Panc1 (cell line): ENCODE measurements at places on chromosomes 1 and 21.
A peak's percentile ranks its signal among the peaks of the same experiment; 100 is the strongest.

DNA sequence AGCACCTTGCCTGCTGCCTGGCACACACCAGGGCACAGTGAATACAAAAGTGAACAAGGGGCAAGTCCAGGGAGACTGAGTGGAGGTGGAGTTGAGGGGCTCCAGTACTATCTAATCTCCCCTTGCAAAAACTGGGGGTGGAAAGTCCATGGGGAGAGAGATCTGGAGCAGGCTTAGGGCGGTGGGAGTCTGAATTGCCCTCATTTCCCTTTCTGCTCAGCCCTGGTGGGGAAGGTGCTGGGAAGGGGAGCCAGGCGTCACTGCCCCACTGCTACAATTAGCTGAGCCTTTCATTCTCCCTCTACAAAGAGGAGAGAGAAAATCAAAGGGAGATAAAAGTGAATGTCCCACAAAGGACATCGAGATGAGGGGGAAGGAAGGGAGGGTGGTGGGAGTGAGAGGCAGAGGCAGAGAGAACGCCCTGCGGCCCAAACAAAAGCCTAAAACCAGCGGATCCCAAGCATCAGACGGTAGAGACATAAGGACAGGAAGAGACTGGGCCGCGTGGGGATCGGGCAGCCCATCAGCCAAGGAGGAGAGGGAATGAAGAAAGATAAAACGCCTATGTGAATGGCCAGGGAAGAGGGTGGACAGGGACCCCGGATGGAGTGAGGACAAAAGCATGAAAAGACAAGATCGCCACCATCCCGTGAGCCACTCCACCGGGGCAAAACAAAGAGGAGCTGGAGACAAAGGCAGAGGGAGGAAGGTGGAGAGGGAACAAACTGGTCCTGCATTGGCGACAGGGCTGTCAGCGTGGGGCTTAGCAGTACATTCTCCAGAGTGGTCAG is 46.8 kb upstream of the SOX13 start:
- no peak for DNase-seq

DNA sequence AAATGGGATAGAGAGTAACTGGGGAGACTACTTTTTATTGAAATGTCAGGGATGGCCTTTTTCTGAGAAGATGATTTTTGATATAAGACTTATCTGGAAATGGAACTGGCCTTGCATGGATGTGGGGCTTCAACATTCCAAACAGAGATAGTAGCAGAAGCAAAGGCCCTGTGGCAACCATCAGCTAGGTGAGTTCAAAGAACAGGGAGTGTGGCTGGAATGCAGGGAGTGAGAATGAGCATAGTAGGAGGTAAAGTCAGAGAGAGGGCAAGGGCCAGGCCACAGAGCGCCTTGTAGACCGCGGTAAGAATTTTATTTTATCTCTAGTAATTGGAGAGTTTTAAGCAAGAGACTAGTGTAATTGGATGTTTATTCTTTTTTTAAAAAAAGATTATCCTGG is 227.0 kb upstream of the B3GALT2 start:
- DNase-seq, result no peak

DNA sequence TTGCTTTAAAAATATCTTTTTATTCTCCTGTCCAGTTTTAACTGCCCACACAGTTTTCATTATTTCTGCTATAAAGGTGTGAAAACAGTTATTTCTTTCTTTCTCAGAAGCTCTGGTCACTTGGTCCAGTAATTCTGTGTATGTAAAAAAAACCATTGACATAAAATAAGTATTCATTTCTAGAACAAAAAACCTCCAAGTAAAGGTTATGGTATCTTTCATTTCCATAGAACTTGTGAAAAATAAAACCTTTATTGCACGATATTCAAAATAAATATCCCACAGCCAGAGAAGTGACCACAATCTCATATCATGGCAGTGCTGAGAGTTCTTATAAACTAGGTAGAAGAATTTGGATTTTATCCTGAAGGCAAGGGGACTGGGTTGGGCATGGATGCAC is 96.9 kb upstream of the TNFSF4 start:
- no peak for DNase-seq

- no peak for DNase-seq
Observed at GRCh38 chr1:160580221-160580812, 1.0 kb upstream of the CD84 start.

DNA sequence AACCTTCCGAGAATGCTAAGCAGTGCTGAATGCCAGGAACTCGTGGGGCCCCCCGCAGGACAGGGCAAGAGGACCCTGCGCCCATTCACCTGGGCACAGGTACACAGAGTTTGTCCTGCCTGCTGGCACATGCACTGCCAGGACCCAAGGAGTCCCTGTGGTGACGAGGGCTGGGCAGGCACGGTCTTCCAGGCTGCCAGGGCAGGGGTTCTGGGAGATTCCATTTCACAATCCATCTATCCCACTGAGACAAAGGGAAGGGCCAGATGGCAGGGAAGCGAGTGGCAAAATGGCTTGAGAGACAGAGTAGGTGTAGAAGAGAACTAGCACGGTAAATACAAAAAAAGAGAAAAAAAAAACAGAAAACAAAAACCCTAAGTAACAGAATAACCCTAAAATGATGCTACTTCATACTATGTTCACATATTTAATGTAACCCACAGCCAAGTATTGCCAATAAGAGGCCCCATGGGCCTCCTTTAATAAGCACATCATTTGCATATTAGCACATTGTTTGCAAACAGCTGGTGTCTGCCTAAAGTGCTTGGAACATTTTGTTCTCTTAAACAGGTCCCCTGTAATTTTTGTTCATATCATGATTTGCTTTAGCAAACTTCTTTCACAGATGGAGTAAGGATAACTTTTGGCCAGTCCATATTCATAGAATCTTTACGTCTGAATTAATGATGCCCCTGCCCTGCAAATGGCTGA is 83.8 kb downstream of the STUM start:
- no peak for DNase-seq

DNA sequence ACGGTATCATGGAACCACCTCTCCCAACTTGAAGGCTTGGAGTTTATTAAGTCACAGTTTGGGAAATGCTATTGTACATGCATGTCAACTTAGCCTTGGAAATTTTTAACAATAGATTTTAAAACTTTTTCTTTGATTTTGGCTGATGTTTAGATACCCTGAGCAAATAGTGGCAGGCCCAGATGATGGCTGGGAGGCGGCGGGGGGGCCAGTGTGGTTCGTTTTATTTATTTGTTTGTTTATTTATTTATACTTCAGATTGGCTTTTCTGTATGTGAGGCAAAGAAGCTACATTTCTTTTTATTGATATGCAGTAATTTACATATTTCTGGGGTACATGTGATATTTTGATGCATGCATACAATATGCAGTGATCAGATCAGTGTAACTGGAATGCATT is 82.0 kb downstream of the VWA5B1 start:
- no peak for DNase-seq

DNA sequence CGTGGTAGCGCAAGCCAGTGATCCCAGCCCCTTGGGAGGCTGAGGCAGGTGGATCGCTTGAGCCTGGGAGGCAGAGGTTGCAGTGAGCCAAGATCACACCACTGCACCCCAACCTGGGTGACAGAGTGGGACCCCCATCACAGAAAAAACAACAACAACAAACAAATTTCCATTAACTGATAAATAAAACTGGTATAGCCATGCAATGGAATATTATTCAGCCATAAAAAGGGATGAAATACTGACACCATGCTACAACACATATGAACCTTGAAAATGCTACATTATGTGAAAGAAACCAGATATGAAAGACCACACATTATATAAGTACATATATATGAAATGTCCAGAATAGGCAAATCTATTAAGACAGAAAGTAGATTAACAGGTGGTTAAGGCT is 12.0 kb downstream of the CLCC1 start:
- DNase-seq, result no peak

GRCh38 chr1:107954126-107954525 is 10.9 kb downstream of the VAV3 start:
- DNase-seq, result no peak

DNA sequence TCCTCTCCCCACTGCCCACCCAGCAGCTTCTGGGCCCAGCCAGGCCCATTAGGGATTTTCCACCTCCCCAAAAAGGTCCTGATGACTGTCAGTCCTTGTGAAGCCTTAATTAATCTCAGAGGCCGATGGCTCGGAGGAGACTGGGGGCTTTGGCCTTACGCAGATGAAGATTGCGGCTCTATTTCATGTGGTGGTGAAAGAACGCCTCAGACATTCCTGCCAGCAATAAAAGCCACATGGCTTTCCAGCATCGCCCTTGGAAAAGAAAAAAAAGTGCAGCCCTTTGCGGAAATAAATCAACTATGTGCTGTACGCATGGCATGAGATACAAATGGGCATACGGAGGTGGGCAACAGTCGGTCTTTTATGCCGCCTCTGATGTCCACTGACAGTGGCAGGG is 6.6 kb upstream of the RUNX3 start:
- DNase-seq, result no peak

DNA sequence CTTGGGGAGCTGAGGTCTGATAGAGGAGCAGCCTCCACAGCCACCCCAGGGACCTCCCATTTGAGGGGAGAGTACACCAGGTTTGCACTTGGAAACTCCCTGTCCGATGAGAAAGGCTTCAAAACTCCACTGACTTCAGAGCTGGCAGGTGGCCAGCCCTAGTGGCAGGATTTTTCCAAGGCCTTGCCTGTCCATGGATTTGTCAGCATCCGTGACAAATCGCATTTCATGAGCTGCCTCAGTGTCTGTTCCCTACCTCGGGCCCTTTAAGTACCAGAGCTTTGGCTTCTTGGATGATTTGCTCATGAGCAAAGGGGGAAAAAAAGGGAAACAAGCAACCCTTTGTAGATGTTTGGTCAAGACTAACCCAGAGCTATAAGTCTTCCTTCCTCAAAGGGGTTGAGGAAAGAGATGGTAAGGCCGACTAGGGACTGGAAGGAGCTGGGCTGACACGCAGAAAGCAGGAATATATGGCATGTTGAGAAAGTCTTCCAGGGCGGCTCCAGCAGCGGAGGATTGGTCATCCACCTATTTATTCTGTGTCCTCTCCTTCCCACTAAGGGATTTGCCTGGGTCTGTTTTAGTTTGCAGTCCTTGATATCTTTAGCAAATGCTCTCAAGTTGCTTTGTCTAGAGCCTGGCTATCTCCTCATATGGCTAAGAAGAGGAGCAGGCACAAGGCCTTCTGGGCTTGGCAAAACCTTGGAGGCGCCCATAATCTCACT is 2.7 kb upstream of the HSPG2 start:
- DNase-seq, result peak; percentile 83

DNA sequence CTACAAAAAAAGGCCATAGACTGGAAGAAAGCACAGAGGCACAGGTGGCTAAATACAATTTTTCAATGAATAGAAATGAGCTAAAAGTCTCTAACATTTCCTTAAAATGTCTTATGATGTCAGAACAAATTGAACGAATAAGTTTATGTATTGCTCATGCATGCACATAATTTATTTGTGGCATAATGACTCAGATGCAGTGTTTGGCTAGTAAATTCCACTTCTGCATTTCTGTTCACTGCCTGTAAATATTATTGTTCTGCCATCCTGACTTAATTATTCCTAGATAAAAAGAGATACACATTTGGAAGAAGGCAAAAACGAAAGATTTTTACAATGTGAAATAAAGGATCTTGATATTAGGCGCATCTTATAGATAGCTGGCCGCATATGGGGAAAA is 26.6 kb upstream of the EXO1 start:
- DNase-seq, result peak; percentile 20

GRCh38 chr1:230210981-230211336 is 143.9 kb downstream of the GALNT2 start:
- no peak for DNase-seq

DNA sequence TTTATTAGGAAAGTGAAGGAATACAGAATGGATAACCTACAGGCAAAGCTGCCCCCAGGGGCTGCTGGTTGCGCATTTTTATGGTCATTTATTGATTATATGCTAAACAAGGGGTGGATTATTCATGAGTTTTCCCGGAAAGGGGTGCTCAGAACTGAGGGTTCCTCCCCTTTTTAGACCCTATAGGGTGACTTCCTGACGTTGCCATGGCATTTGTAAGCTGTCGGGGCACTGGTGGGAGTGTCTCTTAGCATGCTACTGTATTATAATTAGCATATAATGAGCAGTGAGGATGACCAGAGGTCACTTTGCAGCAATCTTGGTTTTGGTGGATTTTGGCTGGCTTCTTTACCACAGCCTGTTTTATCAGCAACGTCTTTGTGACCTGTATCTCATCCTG is 5.9 kb upstream of the ASAP3 start:
- DNase-seq, result no peak

GRCh38 chr1:84613026-84613425 is 38.8 kb upstream of the CTBS start:
- no peak for DNase-seq

- DNase-seq, result no peak
Observed at GRCh38 chr21:25583370-25584130, 23.7 kb downstream of the MRPL39 start.

DNA sequence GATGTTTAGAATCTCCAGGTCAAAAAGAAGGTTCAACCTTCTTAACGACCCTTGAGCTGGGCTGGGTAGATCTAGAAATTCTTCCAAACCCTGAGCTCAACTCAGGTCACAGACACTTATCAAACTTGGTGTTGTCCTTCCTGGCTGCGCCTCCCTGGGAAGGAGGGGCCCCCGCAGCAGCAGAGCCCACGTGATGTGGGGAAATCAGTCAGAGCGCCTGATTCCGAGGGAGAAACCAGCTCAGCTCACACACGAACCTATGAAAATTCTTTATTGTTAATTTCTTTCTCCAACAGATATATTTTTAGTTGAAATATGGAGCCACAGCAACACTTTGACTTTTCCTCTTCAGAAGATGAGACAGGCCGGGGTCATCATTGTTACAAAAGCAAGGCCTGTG is 24.3 kb upstream of the CLSTN1 start:
- DNase-seq, result no peak

DNA sequence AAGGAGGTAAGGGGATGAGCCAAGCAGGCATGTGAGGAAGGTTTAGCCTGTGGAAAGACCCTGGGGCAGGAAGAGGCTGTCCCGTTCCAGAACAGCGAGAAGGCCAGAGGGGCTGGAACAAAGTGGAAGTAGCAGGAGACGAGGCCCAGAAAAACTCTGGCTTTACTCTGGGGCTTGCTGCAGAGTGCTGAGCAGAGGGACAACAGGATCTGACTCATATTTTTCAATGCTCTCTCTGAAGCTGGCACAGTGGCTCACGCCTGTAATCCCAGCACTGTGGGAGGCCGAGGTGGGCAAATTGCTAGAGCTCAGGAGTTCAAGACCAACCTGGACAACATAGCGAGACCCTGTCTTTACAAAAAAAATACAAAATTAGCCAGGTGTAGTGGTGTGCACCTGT is 52.4 kb upstream of the PAX7 start:
- DNase-seq, result no peak
